ENCODE measurements at places on chromosomes 1 and 21.

- DNase-seq = no peak
These were observed 394.8 kb downstream of the LMX1A start for GRCh38 chr1:164961715-164962114.

- DNase-seq = peak; percentile 80
These were observed at the start of gene TSTD1 for GRCh38 chr1:161038523-161039153. TSS of gene TSTD1 (minus strand) at chr1:161038964. CDS start at chr1:161038889, 75 bp downstream.

- no peak for DNase-seq
These were observed 4.4 kb downstream of the S100A8 start for GRCh38 chr1:153386500-153386901.

DNA sequence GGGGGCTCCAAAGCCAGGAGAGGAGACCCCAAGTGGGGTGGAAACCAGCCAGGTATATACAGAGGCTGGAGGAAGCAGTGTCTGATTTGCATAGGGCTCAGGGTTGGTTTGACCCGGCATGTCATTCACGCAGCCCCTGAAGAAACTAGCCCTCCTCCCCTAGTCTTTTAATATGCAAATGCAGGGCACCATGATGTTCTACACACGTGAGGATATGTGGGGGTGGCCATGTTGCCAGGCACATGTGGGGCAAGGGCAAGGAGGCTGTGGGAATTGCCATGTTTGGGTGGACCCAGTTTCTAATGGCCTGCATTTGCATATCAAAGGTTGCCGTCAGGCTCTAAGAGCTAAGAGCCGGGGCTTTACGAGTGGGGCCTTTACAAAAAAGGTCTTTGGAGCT, 12.0 kb upstream of the RHOU start:
- no peak for DNase-seq

- no peak for DNase-seq
These were observed 18.7 kb downstream of the TNFRSF8 start for GRCh38 chr1:12081648-12082396.

DNA sequence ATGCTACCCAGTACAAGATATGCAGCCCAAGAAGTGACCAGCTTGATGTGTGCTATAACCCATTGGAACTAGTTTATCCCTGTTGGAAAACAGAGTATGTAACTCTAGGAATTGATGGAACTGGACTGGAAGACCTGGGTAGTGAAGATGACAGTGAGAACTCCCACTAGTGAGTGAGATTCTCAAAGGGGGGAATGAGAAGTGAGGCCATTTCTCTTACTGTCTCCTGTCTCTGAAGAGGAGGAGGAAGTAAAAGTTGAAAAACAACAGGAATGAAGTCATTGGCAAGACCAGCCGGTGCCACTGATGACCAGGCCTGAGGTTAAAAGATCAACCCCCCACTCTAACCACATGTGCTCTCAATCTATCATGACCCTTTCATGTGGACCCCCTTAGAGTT, 20.9 kb downstream of the PLA2G2F start:
- no peak for DNase-seq

DNA sequence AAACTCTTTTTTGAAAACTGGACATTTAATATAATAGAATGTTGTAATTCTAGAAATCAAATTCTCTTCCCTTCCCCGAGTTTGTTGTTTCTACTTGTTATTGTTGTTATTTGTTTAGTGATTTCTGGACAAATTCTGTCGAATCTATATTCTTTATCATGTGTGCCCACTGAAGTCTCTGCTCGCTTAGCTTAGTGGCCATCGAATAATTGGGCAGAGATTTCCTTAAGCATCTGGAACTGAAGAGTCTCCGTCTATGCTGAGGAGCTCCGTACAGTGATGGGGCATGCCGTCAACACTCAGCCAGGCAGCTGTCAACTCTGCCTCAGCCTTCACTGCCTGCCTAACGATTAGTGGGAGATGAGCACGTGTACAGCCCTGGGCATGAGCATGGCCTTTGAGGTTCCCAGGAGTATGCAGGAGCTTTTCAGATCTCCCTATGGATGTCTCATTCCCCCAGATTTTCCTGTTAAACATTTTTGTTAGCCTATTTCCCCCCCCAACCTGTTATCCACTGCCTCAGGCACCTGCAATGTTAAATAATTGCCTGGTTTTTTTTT, 66.8 kb downstream of the SLX9 start:
- DNase-seq = no peak

- DNase-seq = no peak
These were observed 28.4 kb upstream of the NFIA start for GRCh38 chr1:61053712-61054600.

- DNase-seq = no peak
These were observed 90.6 kb upstream of the CACNA1E start for GRCh38 chr1:181392613-181393220.

GRCh38 chr21:33949516-33950430, 34.2 kb upstream of the ATP5PO start:
- no peak for DNase-seq

GRCh38 chr1:32242341-32242851, 4.6 kb upstream of the FAM167B start:
- no peak for DNase-seq

- DNase-seq = no peak
These were observed 310.2 kb downstream of the MRPL39 start for GRCh38 chr21:25297117-25297516.

DNA sequence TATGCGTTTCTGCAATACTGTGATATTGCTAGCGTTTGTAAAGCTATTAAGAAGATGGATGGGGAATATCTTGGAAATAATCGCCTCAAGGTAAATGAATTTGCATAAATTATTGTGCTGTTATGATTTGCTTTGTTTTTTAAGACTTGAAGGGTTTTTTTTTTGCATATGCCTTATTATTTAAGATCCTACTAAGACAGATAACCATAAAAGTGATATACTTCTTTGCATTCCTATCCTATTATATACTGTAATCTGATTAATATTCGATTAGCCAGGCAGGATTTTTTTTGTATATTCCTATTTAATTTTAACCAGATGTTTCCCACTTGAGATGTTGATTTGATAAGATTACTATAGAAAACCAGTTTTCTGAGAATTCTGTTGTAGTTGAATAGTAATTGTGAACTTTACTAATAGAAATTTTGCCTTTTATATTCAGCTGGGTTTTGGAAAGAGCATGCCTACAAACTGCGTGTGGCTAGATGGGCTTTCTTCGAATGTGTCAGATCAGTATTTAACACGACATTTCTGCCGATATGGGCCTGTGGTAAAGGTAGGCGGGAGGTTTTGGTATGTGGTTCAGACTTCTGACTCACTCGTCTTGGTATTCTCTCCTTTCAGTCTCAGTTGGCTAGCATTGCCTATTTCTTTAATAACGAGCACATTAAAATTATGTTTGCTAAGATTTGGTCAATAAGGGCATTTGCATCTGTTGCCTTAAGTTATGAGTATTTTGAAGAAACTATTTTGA, 56.8 kb downstream of the ZBTB17 start:
- DNase-seq = peak; percentile 44

DNA sequence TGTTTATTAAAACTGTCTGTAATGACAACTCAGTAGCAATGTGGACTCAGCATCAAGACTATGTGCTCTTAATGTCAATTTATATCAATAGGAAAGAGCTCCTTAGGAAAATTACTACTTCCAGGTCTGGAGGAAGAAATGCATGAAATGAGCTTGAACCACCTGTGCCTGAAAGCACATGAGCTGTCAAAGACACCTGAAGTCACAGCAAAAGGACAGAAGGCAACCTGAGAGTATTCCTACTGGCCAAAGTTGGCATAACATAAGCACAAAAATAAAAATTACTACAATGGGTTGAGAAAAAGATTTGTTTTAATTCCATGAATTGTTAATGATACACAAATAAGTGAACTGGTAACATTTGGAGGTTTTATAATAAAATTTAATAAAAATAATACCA, 13.4 kb upstream of the KRTAP7-1 start:
- no peak for DNase-seq

DNA sequence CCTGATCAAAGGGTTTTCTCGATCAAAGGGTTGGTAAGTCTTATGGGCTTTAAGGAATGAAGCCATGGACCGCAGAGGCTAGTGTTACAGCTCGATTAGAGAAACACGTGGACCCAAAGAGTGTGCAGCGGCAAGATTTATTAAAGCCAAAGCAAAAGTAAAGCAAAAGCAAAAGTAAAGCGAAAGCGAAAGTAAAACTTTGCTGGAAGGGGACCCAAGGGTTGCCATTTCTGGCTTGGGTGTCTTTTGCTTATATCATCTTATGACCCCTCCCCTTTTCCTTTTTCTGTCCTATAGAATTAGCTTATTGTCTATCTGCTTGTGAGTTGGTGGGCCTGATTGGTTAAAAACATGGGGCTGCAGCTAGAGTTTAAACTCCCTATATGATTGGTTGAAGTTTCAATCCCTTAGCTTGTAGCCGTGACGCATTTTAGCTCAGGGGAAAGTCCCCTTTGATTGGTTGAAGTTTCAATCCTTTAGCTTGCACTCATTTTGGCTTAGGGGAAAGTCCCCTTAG, 957.0 kb downstream of the AMY1C start:
- DNase-seq = no peak

DNA sequence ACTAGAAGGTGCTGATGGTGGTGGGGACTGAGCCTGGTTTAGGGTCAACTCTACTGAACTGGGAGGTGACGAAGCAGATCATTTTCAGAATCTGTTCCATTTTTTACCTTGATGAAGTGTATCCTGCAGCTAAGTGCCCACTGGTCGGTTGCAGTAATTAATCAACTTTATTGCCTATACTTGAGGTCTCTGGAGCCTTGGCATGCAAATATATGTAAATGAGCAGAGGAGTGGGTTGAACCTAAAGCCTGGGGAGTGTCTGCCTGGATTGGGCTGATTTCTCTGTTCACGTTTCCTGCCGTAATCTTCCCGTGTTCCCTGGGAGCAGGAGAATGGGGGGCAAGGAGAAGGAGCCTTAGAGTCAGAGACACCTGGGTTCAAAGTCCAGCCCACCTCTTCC, 286.8 kb downstream of the PTPRU start:
- DNase-seq = no peak

GRCh38 chr1:157137046-157137407, 1.2 kb downstream of the ETV3 start:
- no peak for DNase-seq

GRCh38 chr1:156664767-156665411, 12.3 kb downstream of the NES start:
- DNase-seq = no peak

- no peak for DNase-seq
These were observed 121.6 kb downstream of the SIK1 start for GRCh38 chr21:43305336-43305665.

DNA sequence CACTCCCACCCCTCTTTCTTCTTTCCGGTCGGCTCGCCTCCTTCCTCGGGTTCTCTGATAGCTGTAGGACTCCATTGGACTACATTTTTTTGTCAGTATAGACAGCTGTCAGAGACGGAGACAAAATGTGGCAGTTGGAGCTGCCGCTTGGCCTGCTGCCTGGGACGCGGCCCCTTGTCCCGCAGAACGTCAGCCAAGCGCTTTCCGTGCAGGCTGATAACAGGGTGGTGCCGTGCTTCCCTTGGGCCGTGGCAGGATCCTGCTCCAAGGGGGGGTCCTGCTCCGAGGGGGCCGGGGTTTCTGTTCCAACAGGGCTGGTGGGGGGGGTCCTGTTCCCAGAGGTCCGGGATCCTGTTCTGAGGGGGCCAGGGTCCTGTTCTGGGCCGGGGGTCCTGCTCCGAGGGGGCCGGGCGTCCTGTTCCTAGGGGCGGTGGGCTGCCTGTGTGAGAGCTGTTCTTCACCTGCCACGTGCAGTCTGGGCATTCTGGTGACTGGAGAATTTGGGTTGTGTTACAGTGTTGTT, 4.9 kb downstream of the SKI start:
- no peak for DNase-seq

DNA sequence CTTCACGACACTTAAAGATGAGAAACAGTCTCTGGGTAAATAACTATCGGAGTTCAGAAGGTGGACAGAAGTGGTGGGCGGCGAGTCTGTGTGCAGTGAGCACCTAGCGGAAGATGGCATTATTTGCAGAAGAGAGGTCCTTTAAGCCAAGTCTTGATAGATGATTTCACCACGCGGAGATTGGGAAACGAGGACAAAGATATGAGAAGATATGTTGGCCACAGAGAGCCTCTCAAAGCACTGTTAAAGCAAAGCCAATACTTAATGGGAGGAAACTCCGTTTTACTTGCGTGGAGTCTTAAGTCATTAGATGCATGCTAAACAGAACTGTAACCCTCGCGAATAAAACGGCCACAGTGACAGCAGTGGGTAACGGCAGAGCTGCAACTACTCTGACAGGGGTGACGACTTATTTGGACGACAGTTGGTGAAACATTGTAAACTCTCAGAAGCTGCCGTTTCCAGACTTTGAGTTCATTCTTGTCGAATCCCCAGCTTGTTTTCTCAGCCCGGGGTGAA, 577 bp upstream of the CEP350 start:
- peak; percentile 24 for DNase-seq

GRCh38 chr1:15157524-15158399, 4.2 kb downstream of the TMEM51 start:
- DNase-seq = no peak

DNA sequence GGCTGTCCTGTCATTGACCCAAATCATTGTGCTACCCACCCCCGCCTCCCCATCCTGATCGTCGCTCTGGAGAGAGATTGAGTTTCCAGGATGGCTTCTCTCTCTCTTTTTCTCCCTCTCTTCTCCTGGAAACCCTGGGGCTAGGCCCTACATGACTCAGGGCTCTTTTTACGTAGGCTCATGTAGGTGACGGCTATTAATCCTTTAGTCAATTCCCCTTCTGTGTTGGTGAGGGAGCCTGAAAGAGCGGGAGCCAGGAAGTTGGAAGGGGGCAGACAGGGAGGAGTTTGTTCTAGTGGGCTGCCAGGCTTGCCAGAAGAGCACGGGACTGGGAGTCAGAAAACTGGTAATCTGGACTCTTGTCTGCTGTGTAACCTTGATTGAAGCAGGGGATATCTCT, 9.7 kb downstream of the ATP2B4 start:
- no peak for DNase-seq

GRCh38 chr1:167456926-167457325, 61.4 kb downstream of the CD247 start:
- DNase-seq = no peak

DNA sequence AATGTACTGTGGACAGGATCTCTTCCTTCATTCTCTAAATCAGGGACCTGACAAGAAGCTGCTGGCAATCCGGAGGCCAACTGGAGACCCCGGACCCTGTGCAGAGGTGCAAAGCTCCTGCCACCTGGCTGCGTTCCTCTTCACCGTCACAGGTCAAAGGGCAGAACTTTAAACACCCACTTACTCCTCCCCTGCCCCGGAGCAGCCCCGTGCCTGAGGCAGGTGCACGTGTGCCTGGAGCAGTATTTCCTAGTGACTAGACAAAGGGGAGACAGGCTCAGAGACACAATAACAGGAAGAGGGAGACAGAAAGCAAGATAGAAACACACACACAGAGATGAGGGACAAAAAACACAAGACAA, 6.6 kb upstream of the PIGC start:
- no peak for DNase-seq

GRCh38 chr1:173520799-173521198, 43.7 kb downstream of the PRDX6 start:
- no peak for DNase-seq

All from stimulated activated CD4-positive, alpha-beta T cell treated with anti-CD3 and anti-CD28 coated beads, Interleukin-12 subunit alpha, Interleukin-12 subunit beta, amount 100 ng/mL, for 4 hours (primary cell).